ENCODE measurements at places on chromosomes 5 and 9.
A peak's percentile ranks its signal among the peaks of the same experiment; 100 is the strongest.

DNA sequence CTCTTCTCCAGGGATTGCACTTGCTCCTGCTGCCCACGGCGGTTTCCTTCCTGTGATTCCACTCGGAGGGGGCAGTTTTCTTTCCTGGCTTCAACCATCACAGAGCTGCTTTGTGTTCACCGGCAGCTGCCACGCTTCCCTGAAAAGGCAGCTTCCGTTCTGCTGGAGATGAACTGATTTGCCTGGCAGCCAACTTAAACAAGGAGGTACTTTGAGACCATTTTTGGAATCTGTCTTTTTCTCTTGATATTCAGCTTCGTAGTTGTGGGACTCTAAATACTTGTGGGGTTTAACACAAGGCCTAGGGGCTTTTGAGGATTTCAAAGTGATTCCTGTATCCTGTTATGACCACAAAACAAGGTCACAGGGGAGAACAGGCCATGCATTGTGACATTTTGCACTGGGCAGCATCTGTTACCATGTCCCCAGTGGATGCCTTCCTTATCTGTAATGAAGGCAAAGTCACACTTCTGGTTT is 192.0 kb downstream of the MTRR start:
- no peak for DNase-seq

DNA sequence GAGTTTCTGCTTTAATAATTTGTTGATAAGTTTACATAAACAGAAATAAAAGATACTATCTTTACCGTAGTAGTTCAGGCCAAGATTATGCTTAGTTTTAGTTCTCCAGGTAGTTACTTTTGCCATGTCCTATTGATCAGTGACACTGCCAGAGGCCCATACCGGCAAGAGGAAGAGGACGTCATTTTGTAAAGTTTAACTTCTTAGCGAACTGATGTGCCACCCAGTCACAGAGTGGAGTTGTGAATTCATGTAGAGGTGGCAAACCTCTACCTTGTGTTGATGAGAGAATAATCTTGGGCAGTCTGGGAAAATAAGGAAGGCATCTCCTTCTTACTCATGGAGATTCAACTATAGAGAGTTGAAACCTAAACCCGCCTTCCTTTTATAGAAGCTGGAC is 21.8 kb downstream of the RGMB start:
- no peak for DNase-seq

DNA sequence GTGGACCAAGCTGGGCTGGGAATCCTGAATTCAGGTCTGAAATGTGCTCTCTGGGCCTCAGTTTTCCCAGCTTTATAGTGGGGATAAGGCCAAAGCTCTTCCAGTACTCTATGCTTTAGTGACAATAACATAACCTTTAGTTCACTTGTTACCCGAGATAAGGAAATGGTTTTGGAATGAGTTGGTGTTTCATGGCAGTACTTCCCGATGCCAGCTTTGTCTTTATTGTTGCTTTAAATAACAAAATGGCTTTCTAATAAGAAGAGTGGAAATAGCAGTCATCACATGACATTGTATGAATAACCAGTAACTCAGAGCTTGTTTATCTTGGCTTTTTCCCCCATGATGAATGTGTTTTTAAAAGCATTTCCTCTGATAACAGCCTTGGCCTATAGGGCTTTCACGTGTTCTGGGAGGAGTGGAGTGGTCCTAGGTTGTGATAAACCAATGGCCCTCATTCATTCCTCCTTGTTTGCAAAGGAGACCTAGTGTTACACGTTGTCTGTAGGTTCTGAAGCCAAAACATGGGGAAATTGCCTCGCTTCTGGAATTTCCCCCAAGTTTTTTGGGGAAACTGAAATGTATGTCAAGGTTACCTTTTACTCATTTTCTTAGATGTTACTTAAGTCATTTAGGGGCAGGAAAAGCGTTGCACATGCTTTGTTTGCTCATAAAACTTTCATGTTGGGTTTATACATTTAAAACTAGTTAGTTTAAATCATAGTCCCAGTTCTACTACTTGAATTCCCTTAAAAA is 53.7 kb downstream of the ZNF618 start:
- DNase-seq, result peak; percentile 83

GRCh38 chr5:19986031-19986619 is 1.9 kb downstream of the CDH18 start:
- peak; percentile 89 for DNase-seq

DNA sequence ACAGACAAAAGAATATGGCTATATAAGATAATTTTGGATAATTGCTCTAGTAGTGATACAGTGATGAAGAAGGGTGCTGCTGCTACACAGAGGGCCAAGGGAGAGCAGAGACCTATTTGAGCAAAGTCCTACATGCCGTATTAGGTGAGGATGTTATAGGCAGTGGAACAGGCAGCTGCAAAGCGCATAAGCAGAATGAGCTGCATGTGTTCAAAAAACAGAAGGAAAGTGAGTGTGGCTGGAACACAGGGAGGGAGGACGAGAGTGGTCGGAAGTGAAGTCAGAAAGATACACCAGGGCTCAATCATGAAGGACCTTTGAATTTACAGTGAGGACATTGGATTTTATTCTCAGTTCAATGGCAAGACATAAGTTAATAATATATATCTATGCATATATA is 35.4 kb downstream of the ITGA2 start:
- DNase-seq, result no peak

- no peak for DNase-seq
These were observed 19.6 kb downstream of the ROR2 start for GRCh38 chr9:91930475-91930874.

- DNase-seq, result no peak
These were observed 7.3 kb upstream of the SPARC start for GRCh38 chr5:151694035-151694485.
